ENCODE measurements at places on chromosomes 3 and 15.

- no peak overlapping the region for H3K27ac ChIP-seq
- no peaks in the 10 kb centered on the region for H3K4me1 ChIP-seq
- no peaks in the 10 kb centered on the region for H3K27me3 ChIP-seq
- no peak for DNase-seq
- H3K4me3 ChIP-seq = no peak overlapping the region
These were observed 65.6 kb upstream of the CADM2 start for GRCh38 chr3:84893211-84893610.

DNA sequence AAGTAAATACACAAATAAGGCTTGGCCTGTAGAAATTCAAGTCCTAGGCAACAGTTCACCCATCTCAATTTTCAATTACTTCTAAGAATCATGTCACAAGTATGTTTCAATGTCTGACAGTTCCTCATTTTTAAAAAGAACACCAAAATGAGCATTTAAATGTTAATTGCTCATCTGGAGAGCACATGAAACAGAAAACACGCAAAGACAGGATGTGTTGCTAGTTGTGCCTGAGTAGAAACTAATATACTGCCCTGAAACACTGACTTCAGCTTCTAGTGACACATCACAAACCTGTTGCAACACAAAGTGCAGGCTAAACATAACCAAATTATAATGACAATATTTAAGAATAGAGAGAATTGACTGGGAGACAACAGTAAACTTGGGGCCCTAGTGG is 167.3 kb upstream of the THBS1 start:
- H3K36me3 ChIP-seq = no peaks in the 10 kb centered on the region
- H3K4me3 ChIP-seq = no peak overlapping the region
- H3K27ac ChIP-seq = no peak overlapping the region
- peaks cover 6% of the 10 kb centered on the region for H3K4me1 ChIP-seq
- no peaks in the 10 kb centered on the region for H3K27me3 ChIP-seq

GRCh38 chr15:66747223-66747622 is 45.2 kb downstream of the SMAD6 start:
- peaks cover 15% of the 10 kb centered on the region for H3K36me3 ChIP-seq
- H3K4me3 ChIP-seq = no peak overlapping the region
- no peak for DNase-seq
- H3K4me1 ChIP-seq = peaks cover 46% of the 10 kb centered on the region

GRCh38 chr3:86973440-86973839 is 17.5 kb downstream of the VGLL3 start:
- no peaks in the 10 kb centered on the region for H3K36me3 ChIP-seq
- H3K27me3 ChIP-seq = no peaks in the 10 kb centered on the region
- H3K4me1 ChIP-seq = no peaks in the 10 kb centered on the region
